ENCODE measurements at places on chromosomes 5 and 9.
A peak's percentile ranks its signal among the peaks of the same experiment; 100 is the strongest.

DNA sequence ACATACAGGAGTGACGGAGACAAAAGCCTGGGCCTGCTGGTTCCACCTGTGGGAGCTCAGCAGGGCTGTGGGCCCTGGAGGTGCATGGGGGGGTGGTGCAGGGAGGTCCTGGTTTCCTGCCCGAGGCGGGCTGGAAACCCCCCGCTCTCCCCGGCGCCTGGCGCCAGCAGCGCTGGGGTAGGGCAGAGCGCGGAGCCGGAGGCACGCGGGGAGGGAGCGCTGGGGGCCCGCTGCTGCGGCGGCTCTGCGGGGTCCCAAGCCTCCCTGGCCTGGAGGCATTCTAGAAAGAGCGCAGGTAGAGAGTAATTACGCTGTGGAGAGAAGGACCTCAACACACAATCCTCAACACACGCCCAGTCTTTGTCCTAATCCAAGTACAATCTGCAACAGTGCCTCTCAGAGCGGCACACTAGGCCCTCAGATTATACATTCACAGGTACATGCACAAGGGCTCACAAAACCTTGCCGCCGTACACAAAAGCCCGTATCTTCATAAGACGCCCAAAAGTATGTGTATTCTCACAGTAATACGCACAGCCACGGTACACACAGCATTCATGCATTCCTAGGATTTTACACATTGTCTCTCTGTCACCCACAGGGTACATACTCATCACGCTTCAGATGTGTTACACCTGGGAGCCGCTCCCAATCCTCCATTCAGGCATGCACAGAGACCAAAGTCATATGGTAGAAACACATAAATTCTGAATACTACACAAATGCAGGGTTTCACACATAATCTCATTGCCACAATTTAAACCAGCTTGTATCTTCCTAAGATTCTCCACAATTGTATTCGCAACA is 2.1 kb upstream of the HAND1 start:
- DNase-seq: no peak

DNA sequence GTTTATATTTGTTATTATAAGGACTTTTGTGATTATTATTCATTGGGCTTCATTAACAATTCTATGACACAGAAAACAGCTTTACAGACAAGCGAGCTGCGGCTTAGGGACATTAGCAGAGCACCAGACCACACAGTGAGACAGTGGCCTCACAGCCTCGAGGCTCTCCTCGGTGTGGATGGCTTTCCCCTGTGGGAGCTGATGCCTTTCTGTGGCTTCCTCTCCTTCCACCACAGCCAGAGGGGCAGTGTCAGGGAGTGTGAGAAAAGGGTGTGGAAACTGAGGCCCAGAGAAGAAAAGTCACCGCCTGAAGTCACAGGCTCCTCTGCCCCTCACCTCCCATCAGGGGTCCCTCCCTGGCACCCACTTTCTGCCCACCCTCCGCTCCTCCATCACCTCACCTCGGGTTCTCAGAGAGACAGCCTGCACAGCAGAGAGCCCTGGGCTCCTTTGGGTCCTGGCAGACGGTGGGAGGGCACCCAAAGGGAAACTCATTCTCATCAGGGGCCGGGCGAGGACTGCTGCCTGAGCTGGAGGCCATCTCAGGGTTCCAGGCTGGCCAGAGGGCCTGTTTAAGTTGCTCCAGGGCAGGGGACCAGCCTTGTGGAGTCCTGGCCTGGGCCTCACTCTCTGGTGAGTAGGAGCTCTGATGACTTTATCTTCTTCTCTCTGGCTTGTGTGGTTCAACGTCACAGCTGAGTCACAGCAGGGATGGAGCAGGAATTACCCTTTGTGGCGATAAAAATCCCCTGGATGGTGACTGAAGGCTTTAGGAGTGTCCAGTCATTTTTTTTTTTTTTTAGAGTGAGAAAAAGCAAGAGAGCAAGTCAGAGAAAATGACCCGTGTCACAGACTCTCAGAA is 830 bp downstream of the TRAF1 start:
- no peak for DNase-seq

DNA sequence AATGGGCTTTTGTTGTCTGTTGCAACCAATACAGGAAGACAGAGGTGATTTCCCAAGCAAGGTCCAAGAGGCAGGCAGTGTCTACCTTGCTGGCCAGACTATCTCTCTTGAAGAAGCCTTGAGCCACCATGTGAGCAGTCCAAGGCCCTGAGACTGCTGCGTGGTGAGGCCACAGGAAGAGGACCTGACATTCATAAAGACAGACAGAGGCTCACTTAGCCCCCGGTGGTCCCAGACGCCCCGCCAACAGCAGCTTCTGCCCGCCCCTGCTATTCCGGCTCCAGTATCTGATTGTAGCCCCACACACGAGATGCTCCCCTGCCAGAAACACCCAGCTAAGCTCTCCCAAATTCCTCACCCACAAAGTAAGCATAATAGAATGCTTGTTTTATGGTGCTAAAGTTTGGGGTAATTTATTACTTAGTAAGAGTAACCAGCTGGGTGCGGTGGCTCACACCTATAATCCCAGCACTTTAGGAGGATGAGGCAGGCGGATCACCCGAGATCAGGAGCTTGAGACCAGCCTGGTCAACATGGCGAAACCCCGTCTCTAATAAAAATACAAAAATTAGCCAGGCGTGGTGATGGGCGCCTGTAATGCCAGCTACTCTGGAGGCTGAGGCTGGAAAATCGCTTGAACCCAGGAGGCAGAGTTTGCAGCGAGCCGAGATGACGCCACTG is 22.8 kb upstream of the FUBP3 start:
- no peak for DNase-seq

- no peak for DNase-seq
Measured at GRCh38 chr5:34691326-34691725, 35.2 kb downstream of the RAI14 start.

DNA sequence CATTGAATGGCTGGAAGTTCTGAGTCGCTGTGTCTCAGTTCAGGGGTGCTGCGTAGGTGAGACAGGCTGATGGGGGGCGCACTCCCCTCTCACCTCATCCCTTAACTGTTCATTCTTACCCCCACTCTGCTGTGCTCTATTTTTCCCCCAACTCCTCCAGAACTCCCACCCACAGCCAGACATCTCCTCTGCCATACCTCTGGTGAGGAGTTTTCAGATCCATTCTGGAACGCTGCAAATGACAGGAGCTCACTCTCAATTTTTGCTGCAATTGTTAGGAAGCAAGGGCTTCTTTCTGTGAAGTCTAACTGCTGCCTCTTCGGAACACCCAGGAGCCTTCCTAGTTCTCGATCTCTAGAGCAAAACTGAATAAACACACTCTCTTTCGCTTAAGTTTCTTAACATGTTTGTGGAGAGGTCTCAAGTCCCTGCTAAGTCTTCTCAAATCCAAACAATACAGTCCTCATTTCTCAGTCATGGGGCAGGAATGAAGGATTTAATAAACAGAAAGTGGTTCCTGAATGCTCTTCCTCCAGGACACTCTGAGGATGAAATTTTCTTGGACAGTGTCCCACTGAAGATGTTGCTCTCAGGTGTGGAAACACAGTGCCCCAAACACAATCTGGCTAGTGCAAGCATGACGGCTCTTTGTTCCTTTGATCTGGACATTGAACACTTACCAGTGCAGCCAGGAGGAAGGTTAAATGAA is 387.7 kb downstream of the KDM4C start:
- no peak for DNase-seq

GRCh38 chr9:84513979-84514378 is 155.6 kb upstream of the NTRK2 start:
- no peak for DNase-seq

DNA sequence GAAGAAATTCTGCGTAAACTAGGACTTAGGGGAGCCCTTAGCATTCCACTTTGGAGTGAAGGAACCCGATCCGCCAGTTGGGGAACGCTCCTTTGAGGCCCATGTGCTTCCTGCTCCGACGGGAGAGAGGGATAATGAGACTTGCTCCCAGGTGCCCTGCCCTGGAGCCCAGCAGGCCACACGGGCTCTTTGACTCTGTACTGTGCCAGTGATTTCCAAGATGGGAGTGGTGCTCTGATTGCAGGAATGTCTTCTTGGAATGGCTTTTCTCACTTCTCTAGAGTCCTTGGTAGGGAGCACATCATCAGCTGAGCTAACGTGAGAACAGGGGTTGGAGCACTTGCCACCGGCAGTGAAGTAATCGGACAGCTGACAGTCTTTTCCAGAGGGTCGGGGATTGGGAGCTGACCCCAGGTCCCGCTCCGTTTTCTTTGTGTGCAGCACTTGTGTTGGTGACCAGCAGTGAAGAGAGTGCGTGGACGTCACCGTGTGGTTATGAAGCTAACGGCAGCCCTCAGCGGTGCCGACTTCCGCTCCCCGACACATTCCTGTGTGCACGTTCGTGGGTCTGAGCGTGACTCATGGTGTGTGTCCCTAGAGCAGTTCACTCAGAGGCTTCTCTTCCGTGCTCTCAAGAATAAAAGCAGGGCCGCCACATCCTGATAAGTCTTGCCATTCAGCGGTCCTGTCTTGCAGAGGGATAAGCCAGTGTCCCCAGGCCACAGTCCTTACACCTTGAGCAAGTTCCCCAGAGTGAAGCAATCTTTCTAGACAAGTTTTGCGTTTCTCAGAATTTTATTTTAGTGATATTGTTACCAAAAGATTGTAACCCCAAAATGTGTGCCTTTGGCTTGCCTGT is 25.6 kb downstream of the ABL1 start:
- DNase-seq: peak; percentile 34
